ENCODE measurements at places on chromosomes 4 and X.

DNA sequence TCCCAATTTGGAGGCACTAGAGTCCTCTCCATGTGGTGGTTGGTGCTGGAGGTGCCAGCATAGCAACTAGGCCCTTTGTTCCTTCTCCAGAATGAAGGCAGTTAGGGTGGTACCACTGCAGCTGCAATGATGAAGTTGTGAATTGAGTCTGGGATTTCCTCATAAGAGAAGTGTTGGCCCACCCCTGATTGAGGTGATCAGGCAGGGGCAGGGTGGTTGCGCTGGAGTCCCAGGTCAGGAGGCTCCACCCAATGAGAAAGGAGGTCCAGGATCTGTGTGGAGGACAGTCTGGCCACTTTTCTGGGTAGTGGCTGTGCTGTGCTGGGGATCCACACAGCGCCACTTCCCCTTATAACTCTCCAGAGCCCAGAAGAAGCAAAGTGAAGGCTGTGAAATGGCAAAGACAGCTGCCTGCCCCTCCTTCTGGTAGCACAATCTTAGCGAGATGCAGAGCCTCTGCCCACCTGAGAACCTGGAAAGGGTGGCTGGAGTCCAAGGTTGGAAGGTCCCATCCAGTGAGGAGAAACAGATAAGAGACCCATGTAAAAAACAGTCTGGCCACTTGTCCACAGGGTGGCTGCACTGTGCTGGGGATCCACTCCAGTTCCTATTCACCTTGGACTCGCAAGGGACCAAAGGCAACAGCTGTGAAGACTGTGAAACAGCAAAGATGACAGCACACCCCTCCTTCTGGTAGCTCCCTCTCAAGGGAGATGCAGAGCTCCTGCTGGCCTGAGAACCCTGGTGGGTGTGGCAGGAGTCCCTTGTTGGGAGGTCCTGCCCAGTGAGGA lies 124.6 kb downstream of the RRAGB start:
- no peak for DNase-seq

- DNase-seq, result no peak
Observed at GRCh38 chr4:6892190-6892908, 17.3 kb upstream of the TBC1D14 start.

DNA sequence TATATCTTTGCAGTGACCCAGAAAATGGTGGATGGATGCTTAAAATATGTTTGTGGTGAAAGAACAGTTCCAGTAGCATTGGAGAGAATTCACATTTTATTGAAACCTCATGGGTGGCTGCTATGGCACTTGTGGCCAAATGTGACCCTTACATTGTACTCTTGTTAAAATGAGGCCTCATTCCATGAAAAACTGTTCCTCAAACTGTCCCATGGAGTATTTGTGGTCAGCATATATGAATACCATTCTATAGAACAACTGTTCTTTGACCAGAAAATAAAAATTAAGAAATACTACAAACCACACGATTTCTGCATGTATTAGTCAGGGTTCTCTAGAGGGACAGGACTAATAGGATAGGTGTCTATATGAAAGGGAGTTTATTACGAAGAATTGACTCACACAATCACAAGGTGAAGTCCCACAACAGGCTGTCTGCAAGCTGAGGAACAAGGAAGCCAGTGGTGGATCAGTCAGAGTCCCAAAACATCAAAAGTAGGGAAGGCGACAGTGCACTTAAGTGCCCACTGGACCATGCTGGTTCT lies 35.1 kb downstream of the GEMIN8 start:
- DNase-seq, result no peak

- no peak for DNase-seq
Observed at GRCh38 chrX:106912864-106913263, 7.3 kb upstream of the CLDN2 start.

DNA sequence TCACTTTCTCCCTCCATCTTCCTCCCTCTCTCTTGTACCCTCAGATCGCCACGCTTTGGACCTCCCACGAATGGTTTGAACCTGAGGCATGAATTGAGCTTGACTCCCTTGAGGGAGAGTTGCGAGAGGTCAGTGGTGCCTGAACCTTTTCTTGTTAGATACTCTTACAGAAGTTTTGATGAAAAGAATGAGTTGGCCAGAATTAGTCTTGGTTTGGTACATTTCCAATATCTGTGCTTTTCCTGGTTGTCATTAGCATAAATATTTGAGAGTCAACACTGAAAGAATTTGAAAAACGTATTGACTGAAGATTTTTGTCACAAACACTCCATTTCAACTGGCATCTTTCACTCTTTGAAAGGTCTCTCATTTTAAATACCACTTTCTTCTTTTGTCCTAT lies 510.6 kb upstream of the DIPK2B start:
- DNase-seq, result no peak
